Stimulated activated CD4-positive, alpha-beta T cell treated with anti-CD3 and anti-CD28 coated beads, Interleukin-4, amount 100 ng/mL, for 24 hours (primary cell): ENCODE measurements at places on chromosomes 11 and 22.

GRCh38 chr11:118152020-118152551 lies 537 bp downstream of the SCN4B start:
- DNase-seq = no peak

GRCh38 chr11:117414724-117415123 lies 87.1 kb downstream of the CEP164 start:
- no peak for DNase-seq

GRCh38 chr11:20080032-20080685 lies 80.1 kb downstream of the DBX1 start:
- no peak for DNase-seq

GRCh38 chr22:49715450-49715849 lies 112.2 kb downstream of the BRD1 start:
- no peak for DNase-seq

GRCh38 chr22:39415506-39415905 lies 15.9 kb downstream of the TAB1 start:
- no peak for DNase-seq

- DNase-seq = no peak
Measured at GRCh38 chr11:134349109-134349801, 17.5 kb downstream of the GLB1L2 start.

GRCh38 chr22:49155039-49155769 lies 672.5 kb downstream of the BRD1 start:
- no peak for DNase-seq

GRCh38 chr11:47325271-47326041 lies 27.0 kb downstream of the MYBPC3 start:
- no peak for DNase-seq

DNA sequence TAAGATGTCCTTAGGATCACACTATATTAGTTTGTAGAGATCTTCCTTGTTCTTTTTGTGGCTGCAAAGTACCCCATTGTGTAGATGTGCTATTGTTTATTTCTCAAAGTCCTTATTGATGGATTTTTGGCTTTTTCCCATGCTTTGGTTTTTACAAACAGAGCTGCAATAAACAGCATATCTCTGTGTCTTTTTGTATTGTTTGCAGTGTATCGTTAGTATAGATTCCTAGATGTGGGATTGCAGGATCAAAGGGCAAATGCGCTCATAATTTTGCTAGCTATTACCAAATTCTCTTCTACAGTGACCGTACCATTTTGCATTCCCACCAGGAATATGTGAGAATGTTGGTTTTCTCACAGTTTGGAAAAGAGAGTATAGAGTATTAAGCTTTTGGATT lies 27.5 kb upstream of the FTH1 start:
- DNase-seq = no peak

DNA sequence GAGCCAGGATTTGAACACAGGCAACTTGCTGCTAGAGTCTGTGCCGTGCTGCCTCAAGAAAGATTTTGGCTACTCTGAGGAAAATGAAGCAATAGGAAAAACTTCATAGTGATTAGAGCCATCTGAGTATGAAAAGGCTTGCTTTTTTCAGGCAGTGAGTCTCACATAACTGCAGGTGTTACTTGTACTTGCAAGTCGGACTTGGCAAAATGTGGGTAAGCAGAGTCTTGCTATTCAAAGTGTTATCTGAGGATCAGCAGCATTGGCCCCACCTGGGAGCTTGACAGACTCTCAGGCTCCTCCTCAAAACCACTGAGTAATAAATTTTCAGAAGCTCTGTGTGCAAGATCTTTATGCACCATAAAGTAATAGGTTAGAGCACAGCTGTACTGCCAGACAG lies 18.1 kb downstream of the RNF141 start:
- no peak for DNase-seq

- DNase-seq = no peak
Measured at GRCh38 chr11:1381793-1382425, 7.8 kb upstream of the BRSK2 start.

- no peak for DNase-seq
Measured at GRCh38 chr22:48630433-48630754, 1197.3 kb downstream of the BRD1 start.

DNA sequence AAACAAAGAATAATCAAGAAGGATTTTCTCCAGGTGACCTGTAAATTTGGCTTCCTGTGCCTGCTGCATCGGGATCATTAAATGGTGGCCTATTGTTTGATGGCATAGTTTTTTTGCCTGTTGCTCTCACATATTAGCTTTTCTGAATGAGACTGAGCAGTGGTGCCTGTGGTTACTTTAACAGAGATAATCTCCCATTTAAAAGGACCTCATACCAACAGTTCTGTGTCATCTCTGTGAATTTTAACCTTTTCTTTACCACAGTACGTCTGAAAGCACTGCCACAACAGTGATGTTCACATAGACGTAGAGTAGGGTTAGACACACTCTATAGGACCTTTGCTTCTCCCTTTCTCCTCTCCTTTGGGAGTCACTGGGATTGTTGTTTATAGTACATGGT lies 22.9 kb upstream of the RCE1 start:
- DNase-seq = no peak

- DNase-seq = no peak
Measured at GRCh38 chr11:32081901-32082300, 9.0 kb upstream of the RCN1 start.

DNA sequence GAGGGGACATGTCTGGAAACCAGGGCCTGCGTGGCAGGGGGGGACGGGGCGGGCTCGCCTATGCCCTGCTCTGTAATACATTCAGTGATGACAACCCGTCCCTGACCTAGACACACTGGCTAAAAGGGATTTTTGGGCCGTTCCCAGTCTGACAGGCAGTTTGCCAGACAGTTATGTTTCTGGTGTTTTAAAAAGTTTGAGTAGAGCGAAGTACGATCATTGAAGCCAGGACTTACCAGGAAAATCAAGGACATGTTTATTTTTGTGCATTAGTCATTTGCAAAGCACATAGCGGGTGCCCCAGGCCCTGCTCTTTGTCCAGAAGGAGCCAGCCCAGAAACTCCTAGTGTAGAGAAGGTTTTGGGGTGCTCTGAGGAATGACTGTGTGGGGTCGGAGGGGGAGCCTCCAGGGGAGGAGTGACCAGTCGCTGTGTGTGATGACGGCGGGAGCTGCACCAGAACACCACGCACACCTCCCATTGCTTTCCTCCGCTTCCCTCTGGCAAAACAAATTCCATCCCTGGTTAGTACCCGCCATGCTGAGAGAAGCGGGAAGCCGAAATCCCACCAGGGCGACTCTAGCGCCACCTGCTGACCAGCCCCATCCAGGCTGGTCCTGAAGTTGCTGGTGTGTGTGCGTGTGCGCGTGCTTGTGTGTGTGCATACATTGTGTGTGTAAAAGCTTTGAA lies 50.8 kb downstream of the FBLN1 start:
- DNase-seq = peak; percentile 42

DNA sequence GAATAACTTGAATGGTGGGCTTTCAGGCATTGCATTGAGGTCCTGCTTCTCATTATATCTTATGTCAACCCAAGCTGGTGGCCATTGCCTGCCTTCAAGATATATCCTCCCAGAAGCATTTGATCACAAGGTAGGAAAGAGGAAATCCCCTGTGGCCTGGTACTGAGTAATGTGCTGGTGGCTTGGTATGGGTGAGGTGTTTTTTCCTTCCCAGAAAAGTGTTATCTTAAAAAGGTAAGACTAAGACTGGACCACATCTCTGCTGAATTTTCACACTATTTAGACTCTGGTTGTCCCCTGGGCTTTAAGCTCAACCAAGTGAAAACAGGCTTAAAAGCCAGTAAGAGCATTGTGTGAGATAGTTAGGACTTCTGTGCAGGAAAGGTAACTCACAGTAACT lies 3.7 kb downstream of the INSC start:
- no peak for DNase-seq
